ENCODE measurements at places on chromosomes 12 and 14.

DNA sequence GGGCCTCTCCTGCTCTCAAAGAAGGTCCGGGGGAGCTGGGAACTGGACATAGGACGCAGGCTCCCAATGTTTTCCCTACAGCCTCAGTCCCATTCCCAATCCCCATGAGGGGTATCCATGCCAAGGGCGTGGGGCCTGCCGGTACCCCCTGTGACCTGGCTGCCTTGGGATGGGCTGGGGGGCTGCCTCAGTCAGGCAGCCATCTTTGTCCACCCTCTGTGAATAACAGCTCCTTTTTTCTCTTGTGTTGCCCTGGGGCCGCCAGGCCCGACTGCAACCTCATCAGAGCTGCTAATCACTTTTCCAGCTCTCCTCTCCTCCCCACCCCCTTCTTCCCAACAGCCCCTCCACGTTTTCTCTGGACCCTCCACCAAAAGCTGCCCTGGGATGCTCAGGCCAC, 11.2 kb downstream of the FIGNL2 start:
- no peak for DNase-seq

- DNase-seq: no peak
Measured at GRCh38 chr14:80988735-80989429, 33.5 kb downstream of the TSHR start.

- DNase-seq: no peak
Measured at GRCh38 chr14:97866664-97867063, 1069.5 kb downstream of the VRK1 start.

DNA sequence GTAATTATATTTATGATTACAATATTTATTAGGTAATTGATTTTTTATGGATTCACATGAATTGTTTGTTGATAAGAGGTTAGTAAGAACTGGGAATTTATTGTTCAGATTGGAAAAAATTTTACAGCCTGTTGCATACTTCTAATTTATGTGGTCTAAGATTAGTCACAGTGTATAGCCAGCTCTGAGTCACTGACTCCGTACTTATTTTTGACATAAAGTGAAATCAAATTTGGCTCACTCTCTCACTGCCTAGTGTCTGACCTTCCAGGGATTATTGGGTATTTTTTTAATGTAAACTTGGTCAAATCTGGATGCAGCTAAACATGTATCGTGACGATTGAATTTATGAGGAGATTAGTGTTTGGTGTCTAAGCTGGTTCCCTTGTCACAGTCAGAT, 109.3 kb downstream of the PTPRQ start:
- no peak for DNase-seq

GRCh38 chr12:131815131-131815530, 13.1 kb upstream of the MMP17 start:
- no peak for DNase-seq

- no peak for DNase-seq
Measured at GRCh38 chr12:13258717-13259119, 62.2 kb downstream of the EMP1 start.

- no peak for DNase-seq
Measured at GRCh38 chr14:80705241-80705980, 236.1 kb downstream of the CEP128 start.

DNA sequence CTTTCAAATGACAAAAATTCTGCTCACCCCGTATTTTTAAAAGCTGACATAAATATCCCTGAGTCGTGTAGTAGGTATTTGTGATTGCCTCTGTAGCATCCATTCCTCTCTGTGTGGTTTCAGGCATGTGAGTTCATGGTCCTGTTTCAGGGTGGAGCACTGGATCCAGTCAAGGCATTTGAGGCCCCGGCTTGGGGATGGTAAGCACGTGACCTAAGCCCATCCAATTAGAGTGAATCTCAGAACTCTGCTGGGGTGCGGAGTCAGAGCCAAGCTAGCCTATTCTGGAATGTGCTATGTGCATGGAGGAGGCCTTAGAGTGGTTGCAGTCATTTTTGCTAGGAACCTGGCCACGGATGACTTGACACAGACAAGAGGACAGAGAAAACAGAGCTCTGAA, 4.3 kb upstream of the CSRP2 start:
- DNase-seq: no peak

Measured in NCI-H1105 treated with DMSO at 0.1 percent for 48 hours (cell line).